ENCODE measurements at places on chromosomes 13 and 19.

DNA sequence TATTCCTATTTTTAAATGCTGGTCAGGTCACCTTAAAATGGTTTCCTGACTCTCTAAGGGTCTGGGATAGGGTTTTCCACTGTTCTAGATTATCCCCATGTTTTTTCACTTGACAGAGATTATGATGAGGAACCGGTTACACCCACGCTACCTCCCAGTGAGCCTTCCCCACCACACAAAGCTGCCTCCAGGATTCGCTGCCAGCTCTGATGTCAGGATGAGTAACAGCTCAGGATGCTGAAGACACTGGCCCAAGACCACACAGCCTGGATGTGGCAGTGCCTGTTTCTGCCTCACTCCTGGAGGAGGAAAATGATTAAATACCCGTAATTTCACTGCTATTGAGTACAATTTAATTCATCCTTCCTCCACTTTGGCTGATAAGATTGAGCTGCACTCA lies 22.9 kb downstream of the ZNF114 start:
- no peak for DNase-seq

DNA sequence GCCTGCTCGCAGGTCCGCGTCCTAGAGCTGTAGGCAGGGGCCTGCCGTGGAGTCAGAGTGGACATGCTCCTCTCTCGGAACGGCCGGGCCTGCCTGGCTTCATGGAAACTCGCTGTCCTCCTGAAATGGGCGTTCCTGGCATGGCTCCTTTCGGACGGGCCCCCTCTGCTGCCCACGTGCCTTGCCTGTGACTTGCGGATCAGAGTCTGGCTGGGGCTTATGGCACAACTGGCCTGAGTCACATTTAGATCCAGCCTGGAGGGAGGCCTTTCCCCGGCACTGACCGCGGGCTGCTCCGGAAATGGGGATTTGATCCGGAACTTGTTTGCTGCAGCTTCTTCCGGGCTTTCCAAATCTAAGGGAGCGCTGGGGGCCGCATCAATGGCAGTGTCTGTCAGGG lies 28.1 kb downstream of the THSD1 start:
- DNase-seq = no peak

- no peak for DNase-seq
Observed at GRCh38 chr19:54478677-54479266, 5.7 kb upstream of the CDC42EP5 start.

GRCh38 chr13:50512474-50513299 lies 330.8 kb downstream of the DLEU7 start:
- no peak for DNase-seq

- DNase-seq = no peak
Observed at GRCh38 chr13:90205081-90205480, 1142.4 kb upstream of the MIR17HG start.

GRCh38 chr13:78845656-78846365 lies 186.9 kb upstream of the OBI1 start:
- DNase-seq = no peak

DNA sequence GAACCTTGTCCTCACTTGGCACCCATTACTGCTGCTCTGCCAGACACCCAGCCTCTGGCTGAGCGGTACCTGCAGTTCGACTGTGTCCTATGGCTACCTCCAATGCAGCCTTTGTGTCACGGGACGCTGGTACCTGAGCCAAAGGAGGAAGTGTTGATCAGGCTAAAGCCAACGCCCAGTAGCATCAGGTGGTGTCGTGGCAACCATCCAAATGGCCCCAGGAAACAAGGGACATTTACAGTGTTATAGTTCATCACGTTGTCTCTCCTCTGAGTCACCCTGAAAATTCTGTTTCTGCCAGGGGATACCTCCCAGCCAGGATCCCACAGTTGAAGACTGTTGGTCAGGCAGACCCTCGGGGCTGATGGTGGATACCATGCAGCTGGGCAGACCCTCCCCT lies 10.1 kb downstream of the RHPN2 start:
- no peak for DNase-seq

DNA sequence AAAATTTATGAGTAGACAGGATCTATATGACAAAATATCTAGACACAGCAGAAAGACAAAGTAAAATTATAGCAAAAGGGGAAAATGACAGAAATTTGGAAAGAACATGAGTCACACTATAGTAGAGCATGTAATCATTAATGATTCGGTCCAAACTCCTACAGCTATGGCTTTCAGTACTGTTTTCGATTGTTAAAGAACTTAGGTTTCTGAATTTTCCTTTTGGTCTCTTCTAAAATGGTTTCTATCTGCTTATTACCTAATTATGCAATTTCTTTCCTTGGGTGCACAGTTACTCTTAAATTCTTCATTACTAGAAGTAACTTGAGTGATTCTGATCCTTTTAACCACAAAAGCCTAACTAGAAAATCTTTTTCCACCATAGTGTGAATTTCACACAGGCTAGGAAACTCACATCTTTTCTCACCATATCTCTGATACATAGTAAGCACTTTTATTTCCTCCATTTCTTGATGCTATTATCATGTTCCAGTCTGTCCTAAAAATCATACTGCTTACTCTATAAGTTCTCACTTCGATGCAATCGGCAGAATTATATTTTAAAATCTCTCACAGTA lies 1101.4 kb downstream of the PCDH9 start:
- no peak for DNase-seq

- no peak for DNase-seq
Observed at GRCh38 chr13:97067017-97067895, 73.0 kb upstream of the OXGR1 start.

DNA sequence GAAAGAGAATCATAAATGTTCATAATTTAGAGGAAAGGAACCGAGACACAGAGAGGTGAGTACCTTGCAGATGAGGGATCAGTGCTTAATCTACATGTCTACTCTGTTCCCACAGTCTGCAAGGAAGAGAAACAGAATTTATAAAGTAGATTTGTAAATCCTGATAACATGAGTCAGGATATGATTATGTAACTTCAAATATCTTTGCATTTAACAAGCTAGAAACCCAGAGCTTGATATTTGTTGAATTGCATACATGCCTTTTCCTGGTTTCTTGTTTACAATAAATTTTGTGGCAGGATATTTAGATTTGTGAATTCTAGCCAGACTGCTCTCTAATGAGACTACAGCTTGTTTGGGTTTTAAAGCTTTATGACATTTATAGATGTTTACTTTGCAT lies 219.2 kb downstream of the ENOX1 start:
- no peak for DNase-seq

DNA sequence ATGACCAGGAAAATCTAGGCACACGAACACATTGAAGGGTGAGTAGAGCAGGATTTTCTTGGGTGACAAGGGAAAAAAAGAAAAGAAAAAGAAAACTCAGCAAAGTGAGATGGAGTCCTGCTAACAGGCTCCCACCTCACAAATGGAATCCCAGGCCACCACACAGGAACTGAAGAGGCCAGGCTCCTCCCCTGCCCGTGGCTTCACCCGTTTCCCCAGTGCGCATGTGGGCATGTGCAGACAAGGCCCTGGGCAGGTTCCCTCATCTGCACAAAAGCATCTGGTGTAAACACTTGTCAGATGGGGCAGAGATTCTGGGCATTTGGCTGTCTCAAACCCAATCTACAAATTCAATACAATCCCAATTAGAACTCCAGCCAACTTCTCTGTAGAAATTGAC lies 24.5 kb downstream of the CFAP97D2 start:
- DNase-seq = no peak

- DNase-seq = no peak
Observed at GRCh38 chr19:1046836-1047695, 7.2 kb downstream of the ABCA7 start.

GRCh38 chr19:33906578-33907335 lies 110.1 kb downstream of the KCTD15 start:
- no peak for DNase-seq

DNA sequence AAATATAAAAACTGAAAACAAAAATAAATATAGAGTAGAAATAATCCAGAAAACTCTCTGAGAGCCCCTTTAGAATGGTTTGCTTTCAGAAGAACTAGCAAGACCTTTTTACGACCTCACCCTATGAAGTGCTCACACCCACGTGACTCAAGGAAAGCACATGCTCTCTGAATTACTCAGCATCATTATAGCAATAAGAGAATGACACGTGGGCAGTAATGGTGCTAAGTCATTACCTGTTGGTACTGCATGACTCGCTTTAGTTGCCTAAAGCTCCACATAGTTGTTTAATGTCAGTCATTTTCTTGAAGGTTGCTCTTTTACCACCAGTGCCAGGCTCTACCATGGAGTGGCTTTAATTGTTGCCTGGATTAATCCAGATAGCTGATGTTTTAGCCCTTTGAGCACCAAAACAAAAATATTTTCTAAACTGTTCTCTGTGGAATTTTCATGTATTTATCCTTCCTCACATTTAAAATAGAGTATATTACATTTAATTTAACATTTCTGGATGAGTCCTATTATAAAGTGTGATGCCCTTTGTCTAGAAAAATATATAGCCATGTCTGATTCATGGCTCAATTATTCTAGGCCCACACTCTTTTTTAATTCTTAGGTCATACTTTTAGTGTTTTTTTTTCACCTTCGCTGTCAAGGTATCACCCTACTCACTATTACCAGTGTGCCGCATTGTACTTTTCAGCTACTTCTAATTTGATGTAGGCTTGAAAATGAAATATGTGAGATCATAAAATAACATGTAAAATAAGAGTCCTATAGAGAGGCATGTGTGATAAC lies 56.8 kb downstream of the THSD1 start:
- no peak for DNase-seq

DNA sequence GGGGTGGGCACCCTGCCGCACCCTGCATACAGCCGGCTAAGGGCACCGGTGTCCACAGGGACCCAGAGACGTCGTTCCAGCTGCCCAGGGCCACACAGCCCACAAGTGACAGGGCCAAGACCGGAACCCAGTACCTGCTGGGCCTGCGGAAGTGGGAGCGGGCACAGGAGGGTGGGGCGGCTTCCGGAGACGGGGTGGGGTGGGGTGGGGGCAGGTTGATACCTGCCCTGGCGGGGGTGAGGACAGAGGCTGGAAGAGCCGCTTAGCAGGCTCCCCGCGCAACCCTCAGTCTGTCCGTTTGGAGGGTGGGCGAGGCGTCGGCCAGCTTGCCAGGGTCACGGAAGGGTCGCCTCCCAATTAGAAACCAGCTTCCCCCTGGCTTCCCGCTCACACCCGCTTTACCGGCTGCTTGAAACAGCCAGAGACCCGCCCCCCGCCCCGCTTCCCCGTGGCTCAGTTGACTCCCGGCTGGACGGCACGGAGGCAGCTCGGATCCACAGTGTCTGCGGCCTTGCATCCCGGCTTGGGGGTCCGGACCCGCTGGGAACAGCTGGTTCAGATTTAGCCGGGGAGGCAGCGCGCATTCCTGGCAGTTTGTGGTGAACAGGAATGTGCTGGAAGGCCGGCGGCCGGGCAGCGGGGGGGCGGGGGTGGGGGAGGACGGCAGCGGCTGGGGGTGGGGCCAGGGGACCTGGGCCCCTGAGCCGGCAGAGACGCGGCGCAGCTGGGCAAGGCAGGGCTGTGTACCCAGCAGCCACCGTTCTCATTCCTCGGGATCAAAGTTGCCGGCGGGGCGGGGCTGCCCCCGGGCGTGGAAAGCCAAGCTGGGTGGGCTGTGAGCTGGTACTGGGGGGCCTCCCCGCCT lies 1.9 kb downstream of the CNN2 start:
- DNase-seq = peak; percentile 92

- DNase-seq = no peak
Observed at GRCh38 chr13:112165712-112166111, 98.8 kb downstream of the SOX1 start.

DNA sequence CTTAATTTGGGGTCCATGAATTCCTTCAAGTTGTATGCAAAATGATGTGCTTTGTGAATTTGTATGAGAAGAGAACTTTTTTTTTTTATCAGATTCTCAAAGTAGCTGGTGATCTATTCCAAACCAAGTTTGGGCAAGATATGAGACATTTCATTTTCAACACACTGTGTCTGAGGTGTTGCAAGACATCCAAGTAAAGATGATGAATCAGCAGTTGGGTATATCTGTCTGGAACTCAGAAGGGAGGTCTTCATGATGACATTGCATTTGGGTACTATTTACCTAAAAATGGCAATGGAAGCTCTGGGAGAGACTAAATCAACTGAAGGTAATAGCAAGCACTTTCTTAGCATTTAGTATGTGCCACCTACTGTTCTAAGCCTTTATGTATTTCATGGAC lies 2.8 kb downstream of the FAM124A start:
- no peak for DNase-seq

GRCh38 chr13:102970542-102970941 lies 95.7 kb downstream of the SLC10A2 start:
- DNase-seq = no peak

Data from coronary artery (tissue), 2 donors.